ENCODE measurements at places on chromosomes 7 and 10. TPM values are rescaled to one million over a fixed set of nuclear protein-coding genes. Genes with fewer than 3 reads are reported as not detected.

- peak; percentile 89 for DNase-seq
These were observed 33.7 kb upstream of the DGKI start for GRCh38 chr7:137880432-137880831.

DNA sequence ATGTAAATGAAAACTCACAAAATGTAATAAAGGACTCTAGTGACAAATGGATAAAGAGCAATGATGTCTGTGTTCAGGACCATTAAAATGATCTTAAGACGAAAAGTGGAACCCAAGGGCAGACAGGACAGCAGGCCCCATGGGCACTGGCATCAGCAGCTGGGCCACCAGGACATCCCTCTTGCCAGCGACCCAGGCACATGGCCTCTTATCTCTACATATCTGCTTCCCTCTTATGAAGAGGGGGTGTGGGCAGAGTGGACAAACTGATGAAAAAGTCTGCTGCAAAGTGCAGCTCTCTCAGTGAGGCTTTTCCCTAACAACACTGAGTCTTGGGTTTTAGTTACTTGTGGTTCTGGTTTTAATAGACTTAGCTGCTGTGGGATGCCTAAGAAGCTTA, 44.8 kb upstream of the ANKRD1 start:
- no peak for DNase-seq

- no peak for DNase-seq
These were observed 282.5 kb downstream of the GLRX3 start for GRCh38 chr10:130418731-130419130.

The SFXN2 gene
- 2.9 TPM for total RNA-seq

DNA sequence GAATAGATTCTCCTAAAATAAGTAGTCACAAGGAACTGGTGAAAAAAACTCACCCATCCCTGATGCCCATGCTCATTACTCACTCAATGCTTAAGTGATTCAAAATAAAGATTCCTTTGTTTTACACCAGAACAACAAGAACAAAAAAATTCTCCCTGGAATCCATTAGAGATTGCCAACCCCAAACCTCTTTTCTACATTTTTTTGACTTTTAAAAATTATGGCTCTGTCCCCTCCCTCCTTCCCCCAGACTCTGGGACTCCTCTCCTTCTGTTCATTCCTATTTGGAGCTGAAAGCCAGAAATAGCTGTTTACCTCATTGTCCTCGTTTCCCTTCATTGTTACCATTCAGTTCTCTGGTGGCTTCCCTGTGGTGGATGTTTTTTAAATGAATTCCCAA, 63.2 kb upstream of the FHIP2A start:
- DNase-seq: no peak

- DNase-seq: no peak
These were observed 92.0 kb upstream of the CDC14C start for GRCh38 chr7:48832303-48832845.

- DNase-seq: no peak
These were observed 213.2 kb upstream of the CTBP2 start for GRCh38 chr10:125373546-125373945.

DNA sequence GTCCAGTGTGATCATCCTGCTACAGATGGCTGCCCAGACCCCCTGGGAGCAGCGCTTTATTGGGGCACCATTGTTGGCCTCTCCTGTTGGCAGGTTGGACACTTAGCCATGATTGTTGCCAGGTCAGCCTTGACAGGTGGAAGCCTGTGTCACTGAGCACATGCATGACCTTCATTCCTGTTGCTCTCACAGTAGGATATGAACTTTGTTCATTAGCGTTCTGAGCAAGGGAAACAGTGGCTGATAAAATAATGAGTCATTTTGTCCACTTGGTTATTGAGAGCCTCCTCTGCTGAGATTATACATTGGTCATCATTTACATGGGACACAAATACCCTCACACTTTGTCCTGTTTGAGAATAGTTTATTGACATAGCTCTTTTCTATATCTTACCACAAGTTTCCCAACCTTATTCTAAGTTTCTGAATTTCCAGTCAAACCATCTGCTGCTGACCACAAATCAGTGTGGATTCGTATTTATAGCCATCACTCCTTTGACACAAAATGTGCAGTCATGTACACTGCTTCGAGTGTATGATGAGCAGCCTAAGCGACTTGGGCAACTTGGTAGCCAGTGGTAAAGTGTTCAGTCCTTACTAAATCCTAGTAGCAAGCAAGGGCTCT, 102.6 kb downstream of the TPST1 start:
- DNase-seq: peak; percentile 69

- DNase-seq: no peak
These were observed 201.6 kb downstream of the PARD3 start for GRCh38 chr10:34613491-34613890.

- no peak for DNase-seq
These were observed 66.5 kb upstream of the SHTN1 start for GRCh38 chr10:117071286-117072050.

- DNase-seq: no peak
These were observed 3.4 kb downstream of the ZC3HAV1L start for GRCh38 chr7:139032473-139032872.

- DNase-seq: no peak
These were observed 41.9 kb downstream of the CAMK1D start for GRCh38 chr10:12391206-12391605.

The TNRC18 gene
- total RNA-seq: 78.0 TPM

GRCh38 chr7:158470336-158470735, 117.3 kb downstream of the PTPRN2 start:
- no peak for DNase-seq

The PCDH15 gene
- not detected for total RNA-seq

DNA sequence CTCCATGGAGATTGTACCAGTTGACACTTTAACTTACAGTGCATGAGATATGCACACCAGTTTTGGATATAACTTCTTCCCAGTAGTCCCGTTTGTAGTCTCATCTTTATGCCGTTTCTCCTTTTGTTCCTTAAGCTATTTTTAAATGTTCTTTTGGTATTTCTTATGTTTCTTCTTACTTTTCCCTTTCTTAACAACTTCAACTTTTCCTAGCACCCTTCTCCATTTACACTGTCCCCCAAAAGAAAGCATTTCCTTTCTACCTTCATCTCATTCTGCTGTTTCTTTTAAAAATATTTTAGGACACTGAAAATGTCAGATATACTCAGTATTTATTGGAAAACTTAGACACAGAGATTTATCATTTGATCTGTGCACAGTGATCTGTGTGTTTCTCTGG, 1.5 kb downstream of the PSMC2 start:
- no peak for DNase-seq

DNA sequence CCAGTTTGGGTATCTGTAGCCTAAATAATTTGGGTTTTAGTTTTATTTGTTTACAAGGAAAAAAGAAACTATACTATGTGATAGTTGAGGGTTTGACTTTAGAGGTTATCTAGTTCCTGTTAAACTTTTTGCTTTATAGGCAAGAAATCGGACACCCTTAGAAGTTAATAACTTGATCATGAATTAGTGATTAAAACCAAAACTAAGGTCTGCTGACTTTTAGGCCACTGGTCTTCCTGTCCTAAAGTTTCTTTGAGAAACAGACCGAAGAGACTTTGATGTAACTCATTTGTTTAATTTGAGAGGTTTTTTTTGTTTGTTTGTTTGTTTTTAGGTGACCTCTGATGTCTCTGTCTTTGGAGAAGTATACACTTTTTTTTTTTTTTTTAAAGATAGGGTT, 59.7 kb downstream of the PHTF2 start:
- no peak for DNase-seq

DNA sequence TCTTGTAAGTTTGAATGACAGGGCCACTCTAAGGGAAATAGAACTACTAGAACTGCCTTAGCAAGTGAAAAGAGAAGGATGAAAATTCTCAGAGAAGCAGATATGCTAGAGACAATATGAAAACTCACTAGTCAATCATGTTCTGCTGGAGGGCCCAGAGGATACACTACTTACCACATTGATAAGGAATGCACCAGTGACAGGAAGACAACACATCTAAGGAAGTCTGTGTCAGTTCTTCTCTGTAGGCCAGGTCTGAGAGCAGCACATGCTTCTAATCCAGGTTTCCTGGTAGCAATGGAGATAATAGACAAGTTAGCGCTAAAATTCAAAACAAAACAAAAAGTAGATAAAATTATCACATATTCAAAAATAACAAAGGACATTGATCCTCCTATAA, 235.2 kb upstream of the AKR1E2 start:
- no peak for DNase-seq

GRCh38 chr7:100875356-100875751, 451 bp downstream of the SRRT start:
- DNase-seq: peak; percentile 17

DNA sequence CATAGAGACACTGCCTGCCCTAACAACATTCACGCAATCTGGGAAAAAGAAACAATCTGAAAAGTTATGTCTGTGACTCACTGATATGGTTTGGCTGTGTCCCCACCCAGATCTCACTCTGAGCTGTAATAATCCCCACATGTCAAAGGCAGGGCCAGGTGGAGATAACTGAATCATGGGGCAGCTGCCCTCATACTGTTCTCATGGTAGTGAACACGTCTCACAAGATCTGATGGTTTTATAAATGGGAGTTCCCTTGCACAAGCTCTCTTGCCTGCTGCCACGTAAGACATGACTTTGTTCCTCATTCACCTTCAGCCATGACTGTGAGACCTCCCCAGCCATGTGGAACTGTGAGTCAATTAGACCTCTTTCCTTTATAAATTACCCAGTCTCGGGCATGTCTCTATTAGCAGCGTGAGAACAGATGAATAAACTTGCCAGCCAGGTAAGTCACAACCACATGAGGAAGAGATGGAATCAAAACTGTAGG, 341.5 kb upstream of the AOAH start:
- peak; percentile 93 for DNase-seq

The MEIG1 gene
- total RNA-seq: 0.32 TPM

DNA sequence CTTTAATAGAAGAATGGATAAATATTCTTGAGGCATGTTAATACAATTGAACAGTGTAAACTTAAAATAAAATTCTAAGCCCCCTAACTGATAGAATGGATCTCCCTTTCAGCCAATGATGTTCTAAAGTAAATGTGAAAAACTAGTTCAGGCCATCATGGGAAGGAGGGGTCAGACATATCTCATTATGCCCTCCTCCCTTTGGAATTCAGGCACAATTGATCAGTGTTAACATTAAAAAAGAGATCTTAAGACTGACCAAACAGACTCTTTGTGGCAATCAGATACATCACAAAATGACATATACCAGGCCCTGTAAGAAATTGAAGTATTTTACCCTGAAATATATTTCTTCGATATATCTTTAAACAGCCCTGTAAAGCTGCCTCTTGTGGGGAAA, 683.0 kb upstream of the LRRTM3 start:
- no peak for DNase-seq

- peak; percentile 93 for DNase-seq
These were observed 3.9 kb upstream of the CD36 start for GRCh38 chr7:80634505-80634904.

- no peak for DNase-seq
These were observed 19.7 kb downstream of the TSPAN12 start for GRCh38 chr7:120838281-120838682.

The GHRHR gene
- not detected for total RNA-seq

DNA sequence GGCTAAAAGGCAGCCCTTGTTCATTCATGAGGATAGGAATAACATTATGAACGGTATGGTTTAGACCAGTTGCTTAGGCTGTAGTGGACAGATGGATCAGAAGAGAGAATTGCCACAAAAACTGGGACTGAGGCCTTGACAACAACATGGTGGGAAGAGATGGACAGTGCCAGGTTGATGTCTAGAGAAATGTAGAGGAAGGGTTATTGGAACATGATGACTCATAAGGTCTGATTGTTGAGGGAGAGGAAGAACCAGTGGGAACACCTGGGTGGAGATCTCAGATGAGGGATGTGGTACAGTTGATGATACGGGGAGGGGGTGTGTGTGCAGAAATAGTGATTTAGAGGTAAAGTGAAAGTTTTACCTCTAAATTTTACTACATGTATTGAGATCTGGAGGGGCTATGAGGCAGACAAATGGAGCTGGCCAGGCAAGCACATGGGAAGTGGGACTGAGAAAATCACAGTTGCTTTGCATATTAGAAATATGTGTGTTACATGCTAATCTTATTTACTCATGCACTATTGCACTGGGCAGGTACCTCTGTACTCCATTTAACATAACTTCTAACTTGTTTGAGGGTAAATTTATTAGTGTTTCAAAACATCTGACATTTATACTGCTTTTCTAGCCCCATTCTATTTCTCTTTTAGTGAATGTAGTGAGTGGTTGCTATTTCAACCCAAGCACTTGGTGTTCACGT, 65.6 kb downstream of the PLCE1 start:
- no peak for DNase-seq

The PON2 gene
- 74.1 TPM for total RNA-seq

The HHEX gene
- 1.3 TPM for total RNA-seq

DNA sequence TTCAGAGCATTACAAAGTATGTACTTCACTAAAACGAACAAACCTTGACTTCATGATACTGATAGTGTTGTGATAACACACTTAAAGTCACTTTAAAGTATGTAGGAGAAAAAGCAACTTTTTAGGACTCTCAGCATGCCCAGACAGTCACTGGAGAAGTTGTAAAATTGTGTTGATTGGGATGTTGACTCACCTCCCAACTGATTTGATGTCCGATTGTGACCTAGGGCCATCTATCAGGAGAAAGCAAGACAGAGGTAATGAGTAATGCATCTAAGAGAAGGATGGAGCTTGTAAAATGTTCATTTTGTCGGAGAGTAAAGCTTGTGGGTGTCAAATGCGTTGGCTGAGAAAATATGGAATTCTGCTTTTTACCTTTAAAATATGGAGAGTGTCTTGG, 135.4 kb upstream of the SEMA3D start:
- no peak for DNase-seq
